ENCODE measurements at places on chromosomes 7 and 10.

GRCh38 chr10:1054684-1055083 lies 1.5 kb upstream of the WDR37 start:
- DNase-seq: no peak

GRCh38 chr7:108001764-108002725 lies 916 bp downstream of the LAMB1 start:
- DNase-seq: peak; percentile 57

GRCh38 chr10:29600821-29601220 lies 34.0 kb downstream of the SVIL start:
- DNase-seq: no peak

DNA sequence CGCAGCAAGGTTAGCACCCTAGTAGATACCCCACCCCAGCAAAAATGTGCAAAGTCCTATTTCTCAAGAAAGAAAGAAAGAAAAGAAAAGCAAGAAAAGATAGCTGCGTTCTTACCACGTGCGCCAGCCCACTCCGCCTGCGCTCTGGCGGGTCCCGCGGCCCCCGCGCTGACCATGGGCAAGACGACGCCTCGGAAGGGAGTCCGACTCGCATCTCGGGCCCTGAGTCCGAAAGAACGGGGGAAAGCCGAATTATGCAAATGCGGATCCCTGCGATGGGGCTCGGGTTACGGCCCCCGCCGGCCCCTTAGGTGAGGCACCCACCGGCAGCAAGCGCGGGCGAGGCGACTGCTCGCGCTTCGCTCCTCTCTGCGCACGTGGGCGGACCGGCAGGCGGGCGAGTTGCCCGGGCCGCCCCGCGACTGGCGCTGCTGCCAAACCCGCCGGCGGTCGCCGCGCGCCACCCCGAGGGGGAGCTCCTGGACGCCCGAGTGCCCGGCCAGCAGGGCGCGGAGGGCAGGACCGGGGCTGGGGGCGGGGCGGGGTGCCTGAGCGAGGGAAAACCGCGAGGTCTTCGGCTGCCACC lies 2.4 kb upstream of the EGR2 start:
- peak; percentile 62 for DNase-seq

- no peak for DNase-seq
Observed at GRCh38 chr10:6343305-6344010, 140.7 kb downstream of the PFKFB3 start.

DNA sequence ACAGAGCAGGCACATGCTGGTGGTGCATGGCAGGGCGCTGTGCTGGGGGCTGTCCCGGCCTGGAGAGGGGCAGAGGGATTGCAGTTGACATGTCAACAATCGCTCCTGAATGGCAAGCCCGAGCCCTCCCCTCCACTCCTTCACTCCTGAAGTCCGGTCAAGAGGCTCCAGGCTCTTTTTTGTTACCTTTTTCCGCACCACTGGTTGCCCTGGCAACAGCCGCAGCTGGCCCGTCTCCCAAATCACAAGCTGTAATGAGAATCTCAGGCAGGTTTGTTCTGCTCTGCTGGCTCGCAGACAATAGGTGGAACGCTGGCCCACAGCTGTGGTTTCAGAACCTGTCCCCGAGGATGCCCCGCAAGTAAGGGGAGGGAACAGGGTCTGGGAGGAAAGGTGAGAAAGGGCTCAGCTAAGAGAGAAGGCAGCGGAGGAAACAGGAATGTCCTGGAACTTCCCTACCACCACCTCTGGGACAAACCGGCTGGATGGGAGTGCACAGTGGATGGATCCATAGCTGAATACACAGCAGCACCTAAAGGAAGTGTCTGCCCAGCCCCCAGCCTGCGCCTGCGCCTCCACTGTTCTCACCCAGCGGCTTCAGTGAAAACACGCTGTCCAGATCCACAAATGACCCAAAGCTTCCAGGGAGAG lies 58.9 kb downstream of the CALML3 start:
- DNase-seq: peak; percentile 63

DNA sequence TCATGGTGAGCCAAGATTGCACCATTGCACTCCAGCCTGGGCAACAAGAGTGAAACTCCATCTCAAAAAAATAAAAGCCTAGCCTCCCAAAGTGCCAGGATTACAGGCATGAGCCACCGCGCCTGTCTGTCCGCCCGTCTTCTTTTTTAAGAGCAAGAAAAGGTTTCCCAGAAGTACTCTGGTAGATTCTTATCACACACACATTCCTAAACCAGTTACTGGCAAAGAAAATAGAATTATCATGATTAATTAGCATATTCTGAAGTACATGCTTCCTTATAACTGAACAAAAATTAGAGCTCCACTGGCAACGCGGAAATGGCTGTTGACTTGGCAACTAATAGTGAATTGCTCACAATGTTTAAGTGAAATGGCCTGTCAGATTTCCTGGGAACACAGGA lies 87.0 kb downstream of the ADK start:
- DNase-seq: no peak

DNA sequence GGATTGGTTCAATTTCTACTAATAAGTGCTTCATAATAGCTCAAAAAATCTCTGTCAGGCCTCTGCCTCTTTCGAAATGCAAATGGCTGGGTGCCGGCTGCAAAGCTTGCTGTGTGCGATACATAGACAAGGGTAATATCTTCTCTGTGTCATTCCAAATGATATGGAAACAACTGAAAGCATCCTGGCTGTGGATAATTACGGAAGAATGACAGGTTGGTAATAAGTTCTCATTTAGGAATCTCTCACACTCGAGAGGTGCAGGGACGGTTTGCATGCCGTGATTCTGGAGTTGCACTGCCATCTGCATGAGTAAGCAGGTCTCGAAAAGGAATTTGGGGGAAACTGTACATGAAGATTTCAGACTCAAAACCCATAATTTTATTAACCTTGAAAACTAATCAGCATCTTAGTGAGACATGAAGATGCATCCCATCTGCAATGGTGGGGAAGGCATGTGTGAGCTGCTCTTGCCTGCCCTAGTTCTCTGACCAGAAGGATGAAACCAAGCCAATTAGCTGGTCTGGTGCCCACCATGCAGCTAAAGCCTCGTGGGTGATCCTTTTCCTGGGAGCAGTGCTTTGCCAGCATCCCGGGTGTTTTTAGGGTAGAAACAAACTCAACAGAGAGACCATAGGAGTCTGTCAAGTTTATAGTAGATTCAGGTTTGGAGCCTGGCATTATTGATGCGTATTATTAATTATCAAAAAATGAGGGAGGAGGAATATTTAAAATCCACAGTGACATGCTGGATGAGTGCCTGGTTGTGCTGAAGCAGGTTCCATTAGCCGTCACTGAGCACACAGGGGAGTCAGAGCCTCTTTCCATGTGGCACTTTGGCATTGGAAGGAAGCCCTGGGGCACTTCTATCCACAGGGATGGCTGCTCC lies 503.6 kb upstream of the MGMT start:
- DNase-seq: no peak

DNA sequence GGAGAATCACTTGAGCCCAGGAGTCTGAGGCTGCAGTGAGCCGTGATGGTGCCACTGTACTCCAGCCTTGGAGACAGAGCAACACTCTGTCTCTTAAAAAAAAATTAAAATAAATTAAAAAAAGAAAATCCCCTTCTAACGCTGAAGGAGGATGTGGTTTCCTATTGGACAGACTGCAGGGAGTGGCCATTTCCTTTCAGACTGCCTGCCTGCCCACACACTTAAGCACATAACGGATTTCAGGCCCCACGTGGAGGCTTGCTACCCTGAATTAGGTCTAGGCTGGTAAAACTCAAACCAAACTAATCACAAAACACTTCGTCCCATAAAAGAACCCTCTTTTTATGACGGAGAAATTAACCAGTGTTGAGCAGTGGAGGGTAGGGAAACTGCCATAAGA lies 34.0 kb downstream of the GATA3 start:
- DNase-seq: no peak

GRCh38 chr10:114499630-114500190 lies 95.4 kb upstream of the AFAP1L2 start:
- DNase-seq: no peak

DNA sequence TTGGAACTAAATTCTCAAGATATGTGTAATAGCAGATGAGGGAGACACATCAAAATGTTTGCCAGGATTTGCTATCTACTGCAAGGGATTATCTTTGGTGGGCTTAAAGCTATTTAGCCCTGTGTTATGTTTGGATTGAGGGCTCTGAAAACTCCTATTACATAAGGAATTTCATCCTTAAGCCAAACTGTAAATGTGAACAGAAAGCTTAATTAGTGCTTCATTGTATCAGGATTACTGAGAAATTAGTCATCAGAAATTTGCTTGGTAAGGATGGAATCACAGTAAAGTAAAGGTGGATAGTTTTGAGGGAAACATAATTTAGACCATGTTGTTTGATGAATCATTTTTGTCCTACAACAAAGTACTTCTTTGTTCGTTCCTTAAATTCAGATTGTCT lies 8.3 kb downstream of the ANKRD7 start:
- DNase-seq: no peak

All from left ventricle myocardium superior (tissue), 1 donor.